ENCODE measurements at places on chromosomes 12 and 14.

DNA sequence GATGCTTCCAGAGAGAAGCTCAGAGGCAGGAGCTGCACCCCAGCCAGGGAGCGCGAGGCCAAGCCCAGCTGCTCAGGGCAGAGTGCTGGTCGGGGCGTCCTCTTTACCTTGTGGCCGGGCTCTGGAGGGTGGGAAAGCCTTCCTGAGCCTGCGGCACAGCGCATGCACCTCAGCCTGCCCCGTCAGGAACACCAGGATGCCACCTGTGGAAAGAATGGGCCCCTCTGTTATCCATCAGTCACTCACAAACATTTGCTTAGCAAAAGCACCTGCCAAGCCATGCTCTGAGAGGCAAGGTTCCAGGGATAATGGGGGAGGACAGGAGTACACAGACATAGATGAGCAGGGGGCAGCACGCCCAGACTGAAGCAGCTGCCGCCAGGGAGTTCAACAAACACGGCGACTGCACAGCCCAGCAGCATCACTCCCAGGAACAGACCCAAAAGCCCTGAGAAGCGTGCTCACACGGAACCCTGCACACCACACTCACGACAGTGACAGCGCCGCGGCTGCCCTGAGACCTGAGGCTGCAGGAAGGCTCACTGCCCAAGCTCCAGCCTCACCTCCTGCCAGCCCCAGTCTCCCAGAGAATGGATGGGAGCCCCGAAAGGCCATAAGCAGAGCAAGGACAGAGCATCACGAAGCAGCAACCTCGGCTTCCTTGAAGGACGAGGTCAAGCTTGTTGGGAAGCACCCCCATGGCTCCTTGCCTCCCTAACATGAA is 21.8 kb downstream of the DHX37 start:
- no peak for DNase-seq

DNA sequence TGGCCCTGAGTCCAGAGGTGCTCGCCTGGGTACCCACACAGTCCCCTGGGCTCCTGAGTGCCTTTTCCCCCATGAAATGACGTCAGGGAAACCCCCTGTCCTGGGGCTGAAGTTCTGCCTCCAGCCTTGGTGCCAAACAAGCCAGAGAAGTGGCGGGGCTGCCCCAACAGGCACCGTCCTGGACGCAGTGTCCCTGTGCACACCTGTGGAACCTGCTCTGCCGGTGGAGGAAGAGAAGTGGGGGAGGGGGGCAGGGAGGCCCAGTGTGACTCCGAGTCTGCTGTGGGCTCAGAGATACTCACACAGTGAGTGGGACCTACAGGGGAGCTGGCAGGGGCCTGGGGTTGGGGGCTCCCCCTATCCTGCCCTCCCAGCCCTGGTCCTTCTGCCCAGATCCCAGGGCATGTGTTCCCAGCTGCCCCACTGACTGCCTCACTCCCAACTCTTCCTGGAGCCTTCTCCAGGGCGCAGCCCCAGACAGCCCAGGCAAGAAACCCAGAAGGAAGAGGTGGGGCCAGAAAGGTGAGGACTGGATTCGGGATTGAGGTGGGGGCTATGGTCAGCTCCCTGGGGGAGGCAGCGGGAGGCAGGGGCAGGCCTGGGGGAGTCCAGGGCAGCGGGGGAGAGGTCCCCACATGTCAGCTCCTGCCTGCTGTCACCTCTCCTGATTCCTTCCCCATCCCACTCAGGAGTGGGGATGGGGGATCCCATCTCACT is 24.7 kb downstream of the CCDC85C start:
- no peak for DNase-seq

DNA sequence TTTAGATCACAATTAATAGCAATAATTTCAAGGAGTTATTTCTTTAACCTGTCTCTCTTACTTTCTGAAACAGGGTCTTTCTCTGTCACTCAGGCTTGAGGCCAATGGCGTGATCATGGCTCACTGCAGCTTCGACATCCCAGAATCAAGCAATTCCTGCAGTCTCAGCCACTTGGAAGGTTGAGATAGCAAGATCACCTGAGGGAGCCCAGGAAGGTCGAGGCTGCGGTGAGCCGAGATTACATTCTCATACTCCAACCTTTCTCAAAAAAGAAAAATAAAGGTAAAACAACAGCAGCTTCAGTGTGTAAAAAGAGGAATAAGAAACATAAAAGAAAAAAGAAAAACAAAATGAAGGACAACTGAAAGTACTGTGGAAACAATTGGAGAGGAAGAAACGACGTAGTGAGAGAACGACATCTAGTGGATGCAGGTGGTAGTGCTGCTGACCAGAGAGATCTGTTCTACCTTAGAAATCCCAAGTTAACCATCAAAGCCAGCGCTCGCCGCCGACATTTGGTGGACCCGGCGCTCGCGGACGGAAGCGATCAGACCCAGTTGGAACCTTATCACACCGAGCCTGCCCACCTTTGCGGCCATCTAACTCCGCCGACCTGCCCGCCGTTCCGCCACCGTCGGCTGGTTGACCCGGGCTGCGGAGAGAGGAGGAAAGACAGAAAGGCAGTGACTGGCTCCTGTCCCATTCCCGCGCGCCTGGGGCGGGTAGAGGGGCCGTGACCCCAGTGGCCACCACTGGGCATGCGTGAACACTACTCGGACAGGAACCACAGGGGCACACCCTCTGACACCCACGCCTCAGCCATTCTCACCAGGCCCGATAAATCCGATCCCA is 196.1 kb downstream of the ALG10 start:
- DNase-seq = peak; percentile 54

DNA sequence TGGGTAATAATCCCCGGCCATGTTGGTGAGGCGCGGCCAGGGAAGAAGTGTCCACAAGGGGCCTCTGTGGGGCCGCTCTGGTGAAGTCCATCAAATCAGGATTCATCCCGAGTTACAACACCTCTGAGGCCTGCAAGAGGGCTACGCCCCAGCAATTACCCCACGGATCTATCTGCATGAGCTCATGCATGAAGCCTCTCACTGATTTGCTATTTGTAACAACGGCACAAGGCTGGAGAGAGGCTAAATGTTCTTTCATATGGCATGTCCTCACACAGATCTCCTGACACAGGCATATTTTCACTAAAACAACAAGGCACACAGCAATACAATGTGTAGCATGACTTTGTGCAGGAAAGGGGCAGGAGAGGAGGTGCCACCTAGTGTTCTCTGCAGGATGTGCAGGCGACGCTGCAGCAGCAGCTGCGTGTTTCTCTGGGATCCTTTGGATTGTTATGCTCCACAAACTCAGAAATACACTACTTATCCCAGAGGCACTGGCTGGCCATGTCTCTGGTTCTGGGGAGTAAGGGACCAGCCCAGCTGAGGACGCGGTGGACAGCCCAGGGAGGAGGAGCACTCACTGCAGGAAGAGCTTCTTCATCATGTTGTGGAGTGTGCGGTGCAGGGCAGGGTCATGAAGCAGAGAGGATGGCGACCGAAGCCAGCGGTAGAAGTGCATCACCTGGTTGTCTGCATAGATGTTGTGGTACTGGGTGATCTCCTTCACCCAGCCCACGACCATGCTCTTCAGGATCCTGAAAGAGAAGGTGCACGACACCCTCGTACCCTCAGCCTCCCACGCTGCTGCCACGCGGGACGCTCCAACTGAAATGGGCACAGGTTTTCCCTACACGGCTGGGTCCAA is 20.2 kb downstream of the P2RX2 start:
- DNase-seq = no peak

DNA sequence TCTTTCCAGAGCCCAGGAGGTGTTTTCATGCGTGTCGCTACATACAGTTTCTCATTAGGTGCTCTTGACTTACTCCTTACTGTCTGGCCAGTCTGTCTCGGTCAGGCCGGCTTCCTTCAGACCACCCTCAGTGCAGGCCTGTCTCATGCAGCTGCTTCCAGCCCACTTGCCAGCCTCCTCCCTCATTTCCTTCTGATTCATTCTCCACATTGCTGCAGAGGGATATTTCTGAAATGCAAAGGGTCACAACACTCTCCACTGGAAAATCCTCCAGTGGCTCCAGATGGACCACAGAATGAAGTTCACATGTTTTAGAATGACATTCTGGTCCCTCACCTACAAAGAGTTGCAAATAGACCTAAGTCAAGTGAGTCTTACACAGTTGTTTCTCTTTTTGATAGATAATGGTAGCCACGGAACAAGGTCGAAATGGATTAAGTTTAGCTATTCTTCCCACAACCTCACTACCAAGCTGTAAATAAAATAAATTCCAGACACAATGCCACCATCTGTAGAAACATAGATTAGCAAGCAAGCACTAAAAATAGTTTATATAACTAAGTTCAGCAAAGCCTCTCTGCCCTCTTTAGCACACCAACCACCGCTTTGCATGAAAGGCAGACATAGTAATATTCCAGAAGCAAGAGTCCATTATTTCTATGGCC is 146.9 kb downstream of the ESR2 start:
- DNase-seq = no peak

DNA sequence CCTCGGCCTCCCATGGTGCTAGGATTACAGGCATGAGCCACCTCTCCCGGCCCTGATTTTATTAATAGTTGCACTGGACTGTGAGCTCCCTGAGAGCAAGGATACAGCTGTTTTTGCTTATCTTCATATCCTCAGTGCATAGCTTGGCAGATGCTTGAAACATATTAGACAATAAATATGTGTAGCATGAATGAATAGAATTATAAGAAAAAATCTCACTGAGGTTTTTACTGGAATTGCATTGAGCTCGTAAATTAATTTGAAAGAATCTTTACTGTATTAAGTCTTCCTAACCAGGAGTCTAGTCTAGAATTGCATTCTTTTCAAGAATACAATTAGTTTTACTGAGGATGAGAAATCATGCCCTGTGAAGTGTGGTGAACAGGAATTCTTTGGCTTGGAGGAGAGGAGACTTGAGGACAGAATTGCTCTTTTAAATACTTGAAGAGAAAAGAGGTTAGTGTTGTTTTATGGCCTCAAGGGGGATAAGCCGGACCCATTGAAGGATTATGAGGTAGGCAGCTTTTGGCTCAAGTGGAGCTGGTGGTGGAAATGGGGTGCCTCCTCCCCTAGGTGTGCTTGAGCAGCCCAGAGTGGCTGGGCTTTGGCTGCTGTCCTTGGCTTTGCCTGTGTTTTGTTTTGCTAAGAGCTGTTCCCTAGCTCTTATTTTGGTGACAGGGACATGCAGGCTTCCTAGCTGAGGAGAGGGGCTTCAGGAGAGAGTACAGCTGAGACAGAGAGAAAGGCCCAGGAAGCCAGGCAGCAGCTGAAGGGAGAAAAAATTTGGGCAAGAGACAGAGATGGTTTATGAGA is 34.0 kb downstream of the PLEKHD1 start:
- DNase-seq = no peak

- peak; percentile 41 for DNase-seq
These were observed 8.1 kb upstream of the PPP1R1A start for GRCh38 chr12:54596526-54596946.

DNA sequence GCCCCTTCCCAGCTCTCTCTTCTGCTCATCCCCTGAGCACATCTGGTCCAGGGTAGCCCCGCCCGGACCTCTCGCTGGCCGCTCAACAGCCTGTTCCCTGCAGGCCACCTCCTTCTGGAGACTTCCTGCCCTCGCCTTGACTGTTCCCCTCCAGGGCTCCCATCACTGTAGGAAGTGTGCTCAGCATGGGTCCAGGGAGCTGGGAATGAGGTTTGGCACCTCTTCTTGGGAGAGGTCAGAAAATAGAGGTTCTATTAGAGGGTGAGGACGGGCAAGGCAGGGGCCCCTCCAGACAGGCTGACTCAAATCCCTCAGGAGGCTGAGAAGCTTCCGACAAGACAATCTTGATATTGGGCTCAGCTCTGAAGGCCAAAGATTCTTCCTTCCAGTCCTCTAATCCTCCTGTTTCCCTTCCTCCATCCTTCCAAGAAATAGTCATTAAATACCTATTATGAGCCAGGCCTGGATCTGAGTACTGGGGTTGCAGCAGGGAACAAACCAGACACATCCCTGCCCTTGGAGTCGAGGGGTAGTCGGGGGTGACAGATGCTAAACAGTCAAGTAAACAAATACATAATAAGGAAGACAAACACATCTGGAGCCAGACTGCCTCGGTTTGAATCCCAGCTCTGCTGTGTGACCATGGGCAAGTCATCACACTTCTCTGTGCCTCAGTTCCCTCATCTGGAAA is 30.6 kb downstream of the CMKLR1 start:
- DNase-seq = no peak

GRCh38 chr12:47321436-47321835 is 241.7 kb upstream of the AMIGO2 start:
- DNase-seq = no peak
